Central memory CD4-positive, alpha-beta T cell (primary cell): ENCODE measurements at places on chromosomes 3 and 15.

GRCh38 chr15:42728560-42728959 is 8.4 kb downstream of the CDAN1 start:
- DNase-seq: no peak

- DNase-seq: no peak
These were observed 34.0 kb upstream of the RPP14 start for GRCh38 chr3:58271901-58272501.

GRCh38 chr15:96353930-96354730 is 23.6 kb downstream of the NR2F2 start:
- no peak for DNase-seq

DNA sequence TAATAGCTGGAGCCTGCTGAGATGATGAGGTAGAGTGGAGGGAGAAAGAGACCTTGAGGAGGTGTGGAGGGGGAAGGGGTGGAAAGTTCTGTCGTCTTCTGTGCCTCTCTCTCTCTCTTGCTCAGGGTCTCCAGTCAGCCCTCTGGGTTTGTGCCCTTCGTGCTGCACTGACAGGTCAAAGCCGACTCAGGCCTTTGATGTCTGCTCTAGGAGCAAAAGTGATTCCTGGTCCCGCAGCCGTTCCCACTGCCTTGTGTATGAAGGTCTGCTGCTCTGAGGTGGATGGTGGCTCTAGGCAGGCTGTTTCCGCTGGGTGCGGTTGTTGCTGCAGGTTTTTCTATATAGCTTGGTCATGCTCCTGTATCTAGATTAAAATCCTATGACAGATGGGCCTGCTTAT is 89.4 kb downstream of the IGF1R start:
- no peak for DNase-seq

DNA sequence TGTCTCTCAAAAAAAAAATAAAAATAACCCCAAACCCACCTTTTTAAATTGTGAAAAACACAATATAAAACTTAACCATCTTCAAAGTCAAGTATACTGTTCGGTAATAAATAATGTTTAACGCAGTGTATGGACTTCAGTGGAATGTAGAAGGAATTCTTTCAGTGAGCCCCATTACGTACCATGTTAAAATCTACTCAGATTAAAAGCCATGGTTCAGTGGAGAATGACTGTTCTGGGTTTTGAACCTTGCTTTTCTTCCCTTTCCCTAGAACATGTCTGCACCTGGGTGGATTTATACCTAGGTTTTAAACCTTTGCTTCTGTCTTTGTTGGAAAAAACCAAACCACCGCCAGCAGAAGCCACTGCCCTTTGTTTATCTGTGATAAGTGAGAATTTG is 27.5 kb downstream of the DAG1 start:
- no peak for DNase-seq

DNA sequence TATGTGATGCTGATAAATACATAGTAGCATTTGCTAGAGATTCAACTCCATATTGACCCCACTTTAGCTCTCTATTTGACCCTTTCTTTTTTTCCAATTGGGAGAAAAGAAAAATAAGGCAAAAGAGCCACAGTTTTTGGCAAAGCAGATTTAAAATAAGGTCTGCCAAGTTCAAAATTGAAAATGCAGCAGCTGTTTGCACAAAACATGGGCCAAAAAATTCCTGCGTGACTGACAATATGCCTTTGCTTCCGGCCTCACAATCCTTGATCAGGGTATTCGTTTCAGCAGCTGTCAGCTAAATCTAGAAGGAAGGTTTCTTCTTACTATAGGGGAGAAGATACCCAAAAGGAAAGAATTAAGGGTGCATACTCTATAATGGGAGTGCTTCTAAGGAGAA is 563.5 kb upstream of the CCDC54 start:
- no peak for DNase-seq

- no peak for DNase-seq
These were observed 104.6 kb upstream of the SLC6A6 start for GRCh38 chr3:14297784-14298236.

GRCh38 chr3:68878322-68878721 is 54.0 kb downstream of the TAFA4 start:
- no peak for DNase-seq
